ENCODE measurements at places on chromosomes 13 and 19. TPM values are rescaled to one million over a fixed set of nuclear protein-coding genes. Genes with fewer than 3 reads are reported as not detected.

The DOCK6 gene
- 68.9 TPM for total RNA-seq

The ZNF682 gene
- 3.9 TPM for total RNA-seq

The ACOD1 gene
- not detected for total RNA-seq

The WASF3 gene
- total RNA-seq: 0.20 TPM
